Stimulated activated CD8-positive, alpha-beta memory T cell treated with anti-CD3 and anti-CD28 coated beads, Interleukin-15, amount 100 ng/mL, for 4 hours (primary cell): ENCODE measurements at places on chromosomes 16 and 17.

DNA sequence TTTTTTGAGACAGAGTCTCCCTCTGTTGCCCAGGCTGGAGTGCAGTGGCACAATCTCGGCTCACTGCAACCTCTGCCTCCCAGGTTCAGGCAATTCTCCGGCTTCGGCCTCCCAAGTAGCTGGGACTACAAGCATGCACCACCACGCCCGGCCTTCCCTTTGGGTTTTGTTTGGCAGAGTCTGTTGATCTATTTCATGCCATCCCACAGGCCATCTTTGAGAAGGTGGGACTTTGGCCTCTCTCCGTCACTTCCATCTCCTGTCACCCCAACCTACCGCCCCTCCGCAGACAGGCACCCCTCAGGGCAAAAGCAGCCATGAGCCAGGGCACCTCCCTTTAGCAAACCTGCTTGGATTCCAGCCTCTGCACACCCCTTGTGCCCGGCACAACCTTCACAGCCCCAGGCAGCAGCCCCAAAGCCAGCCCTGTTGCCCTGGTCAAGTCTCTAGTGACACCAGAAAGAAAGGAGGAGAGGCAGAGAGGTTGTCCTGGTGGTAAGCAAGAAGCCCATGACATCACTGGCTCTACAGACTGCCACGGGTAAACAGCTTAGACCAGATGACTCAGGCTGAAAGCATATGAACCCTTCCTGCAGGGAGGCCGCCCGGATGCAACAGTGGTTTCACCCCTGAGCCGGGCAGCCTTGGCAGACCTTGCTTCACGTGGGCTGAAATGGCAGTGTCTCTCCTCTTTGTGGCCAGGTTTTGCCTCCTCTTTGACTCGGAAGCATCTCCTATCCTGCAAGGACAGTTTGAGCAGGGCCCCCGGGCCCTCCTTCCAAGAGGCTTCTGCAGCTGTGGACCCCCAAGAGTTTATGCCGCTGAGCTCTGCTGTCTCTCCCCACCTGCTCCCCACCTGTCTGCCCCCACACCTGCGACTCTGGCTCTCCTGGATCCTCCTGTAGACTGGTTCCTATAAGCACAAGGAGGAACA, 8.1 kb upstream of the TIMP2 start:
- no peak for DNase-seq

GRCh38 chr16:78988361-78988969, 612.1 kb downstream of the MAF start:
- no peak for DNase-seq

- DNase-seq, result no peak
Observed at GRCh38 chr17:34368946-34369500, 6.0 kb upstream of the CCL1 start.

- DNase-seq, result no peak
Observed at GRCh38 chr17:41625602-41626001, 1.2 kb upstream of the KRT17 start.

DNA sequence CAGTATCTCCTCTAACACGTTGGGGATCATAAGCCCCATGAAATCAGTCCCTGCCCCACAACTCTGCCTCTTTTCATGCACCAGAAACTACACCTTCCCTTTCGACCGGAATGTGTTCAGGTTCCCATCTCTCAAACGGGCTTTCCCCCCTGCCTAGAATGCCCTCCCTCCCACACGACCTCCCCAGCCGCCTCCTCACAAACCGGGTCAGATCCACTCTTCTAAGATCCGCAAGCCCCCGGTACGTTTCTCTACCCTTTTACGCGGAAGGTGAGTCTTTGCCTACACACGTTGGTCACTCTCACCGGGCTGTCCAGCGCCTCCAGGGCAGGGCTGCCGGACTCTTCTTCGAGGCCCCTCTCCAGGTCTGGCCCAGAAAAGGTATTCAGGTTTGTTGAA, 708 bp downstream of the DHX33 start:
- no peak for DNase-seq

DNA sequence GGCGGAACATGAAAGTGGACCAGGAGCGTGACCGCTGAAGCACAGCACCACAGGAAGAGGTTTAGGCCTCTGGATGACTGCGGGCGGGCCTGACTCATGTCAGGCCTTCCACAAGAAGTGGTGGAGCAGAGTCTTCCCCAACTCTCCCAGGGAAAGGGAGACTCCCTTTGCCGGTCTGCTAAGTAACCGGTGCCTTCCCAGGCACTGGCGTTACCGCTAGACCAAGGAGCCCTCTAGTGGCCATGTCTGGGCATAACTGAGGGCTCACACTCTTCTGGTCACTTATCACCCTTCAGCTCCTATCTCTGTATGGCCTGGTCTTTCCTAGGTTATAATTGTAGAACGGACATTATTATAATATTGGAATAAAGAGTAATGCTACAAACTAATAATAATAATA, 1931.9 kb downstream of the TP53TG3F start:
- DNase-seq, result no peak

GRCh38 chr16:85573696-85574641, 39.2 kb upstream of the GSE1 start:
- no peak for DNase-seq

GRCh38 chr16:80305410-80305809, 235.4 kb upstream of the DYNLRB2 start:
- DNase-seq, result no peak

DNA sequence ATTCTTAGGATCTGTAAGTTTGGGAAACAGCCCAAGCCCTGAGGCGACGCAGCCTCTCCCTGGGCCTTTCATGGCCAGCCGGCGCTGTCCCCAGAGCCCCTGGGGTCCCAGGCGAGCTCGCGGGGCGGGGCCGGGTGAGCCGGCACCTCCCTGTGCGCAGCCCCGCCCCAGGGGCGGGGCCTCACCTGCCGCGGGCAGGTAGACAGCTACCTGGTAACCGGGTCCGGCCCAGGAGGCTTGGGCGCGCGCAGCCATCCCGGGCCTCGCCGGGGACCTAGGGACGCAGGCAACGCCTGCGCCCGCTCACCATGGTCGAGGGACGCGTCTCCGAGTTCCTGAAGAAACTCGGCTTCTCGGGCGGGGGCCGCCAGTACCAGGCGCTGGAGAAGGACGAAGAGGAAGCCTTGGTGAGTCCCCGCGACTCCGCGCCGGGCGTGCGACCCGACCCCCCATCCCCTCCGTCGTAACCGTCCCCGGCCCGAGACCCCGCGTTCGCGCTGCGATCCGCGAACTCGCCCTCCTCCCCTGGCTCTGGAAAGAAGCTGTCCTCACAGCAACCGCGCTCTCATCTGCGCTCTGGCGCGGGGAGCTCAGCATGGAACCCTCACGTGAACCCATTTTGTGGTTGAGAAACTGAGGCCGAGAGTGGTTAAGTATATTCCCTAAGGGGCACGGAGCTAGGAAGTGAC, at the start of gene ATP2C2:
Gene ATP2C2 (plus strand): TSS at position 231 of the 689 bp plus-strand sequence. CDS start 78 bp downstream, at position 309.
- DNase-seq, result no peak

DNA sequence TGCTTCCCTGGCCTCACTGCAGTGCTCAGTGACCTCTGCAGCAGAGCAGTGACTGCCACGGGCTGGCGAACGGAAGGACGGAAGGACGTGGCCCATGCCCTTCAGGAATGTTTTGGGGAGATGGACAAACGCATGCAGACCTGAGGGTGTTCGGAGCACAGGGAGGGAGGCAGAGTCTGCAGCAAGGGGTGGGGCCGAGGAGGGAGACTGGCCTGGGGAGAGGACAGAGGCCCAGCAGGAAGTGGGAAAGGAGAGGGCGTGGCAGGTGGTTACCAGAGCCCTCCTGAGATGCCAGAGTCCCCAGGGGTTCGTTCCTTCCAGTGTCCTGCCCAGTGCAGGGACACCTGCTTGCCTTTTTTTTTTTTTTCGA, 21.9 kb downstream of the ADORA2B start:
- no peak for DNase-seq

GRCh38 chr17:49224198-49224996, 6.2 kb downstream of the PHOSPHO1 start:
- no peak for DNase-seq

DNA sequence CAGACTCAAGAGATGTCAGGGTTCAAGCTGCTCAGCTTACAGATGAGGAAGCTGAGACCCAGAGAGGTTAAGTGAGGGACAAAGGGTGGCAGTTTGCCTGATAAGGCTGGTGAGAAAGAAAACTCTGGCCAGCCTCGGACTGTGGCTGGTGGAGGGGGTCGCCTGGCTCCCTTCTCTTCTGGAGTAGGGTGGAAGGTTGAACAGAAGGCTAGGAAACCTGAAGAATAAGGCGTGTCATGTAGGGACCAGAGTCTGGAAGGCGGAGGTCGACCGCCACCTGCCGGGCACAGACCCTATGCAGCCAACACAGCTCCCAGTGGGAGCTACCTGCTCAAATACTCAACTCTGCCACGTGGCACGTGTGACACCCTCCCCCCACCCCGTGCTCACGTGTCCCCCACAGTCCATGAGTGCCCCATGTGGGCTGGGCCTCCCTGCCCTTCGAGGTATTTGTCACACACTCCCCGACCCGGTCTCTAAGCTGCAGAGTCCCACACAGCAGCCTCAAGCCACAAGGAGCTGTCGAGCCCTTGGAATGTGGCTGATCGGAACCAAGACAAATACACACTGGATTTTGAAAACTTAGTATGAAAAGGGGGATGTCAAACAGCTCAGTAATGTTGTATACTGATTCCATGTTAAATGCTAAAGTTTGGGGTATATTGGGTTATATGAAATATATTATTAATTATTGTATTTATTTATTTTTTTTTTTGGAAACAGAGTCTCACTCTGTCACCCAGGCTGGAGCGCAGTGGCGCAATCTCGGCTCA, 11.8 kb downstream of the HID1 start:
- DNase-seq, result no peak

GRCh38 chr16:4098501-4098900, 17.7 kb downstream of the ADCY9 start:
- DNase-seq, result no peak

DNA sequence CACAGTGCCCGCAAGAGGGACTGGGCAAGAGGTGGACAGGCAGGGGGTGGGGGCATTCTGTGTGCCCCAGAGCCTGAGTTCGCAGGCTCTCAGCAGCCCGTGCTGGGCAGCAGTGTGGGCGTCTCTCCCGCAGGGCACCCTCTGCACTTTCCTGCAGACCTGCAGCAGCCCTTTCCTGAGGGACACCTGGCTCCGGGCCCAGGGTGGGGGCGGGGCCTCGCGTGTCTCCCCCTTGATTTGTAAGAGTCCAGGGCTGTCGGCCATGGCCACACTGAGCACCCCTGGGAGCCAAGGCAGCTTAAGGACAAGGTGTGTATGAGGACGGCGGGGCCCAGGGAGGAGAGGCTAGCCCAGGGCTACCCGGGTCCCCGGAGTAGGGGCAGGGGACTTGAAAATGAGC, 33.4 kb upstream of the SLC38A10 start:
- DNase-seq, result no peak

- DNase-seq, result no peak
Observed at GRCh38 chr16:2881783-2882649, 999 bp upstream of the FLYWCH2 start.

- no peak for DNase-seq
Observed at GRCh38 chr16:86354641-86355513, 155.4 kb upstream of the FOXF1 start.

- no peak for DNase-seq
Observed at GRCh38 chr16:67652578-67653127, 7.4 kb downstream of the ACD start.

GRCh38 chr17:42251115-42251514, 25.1 kb downstream of the STAT5B start:
- DNase-seq, result no peak

DNA sequence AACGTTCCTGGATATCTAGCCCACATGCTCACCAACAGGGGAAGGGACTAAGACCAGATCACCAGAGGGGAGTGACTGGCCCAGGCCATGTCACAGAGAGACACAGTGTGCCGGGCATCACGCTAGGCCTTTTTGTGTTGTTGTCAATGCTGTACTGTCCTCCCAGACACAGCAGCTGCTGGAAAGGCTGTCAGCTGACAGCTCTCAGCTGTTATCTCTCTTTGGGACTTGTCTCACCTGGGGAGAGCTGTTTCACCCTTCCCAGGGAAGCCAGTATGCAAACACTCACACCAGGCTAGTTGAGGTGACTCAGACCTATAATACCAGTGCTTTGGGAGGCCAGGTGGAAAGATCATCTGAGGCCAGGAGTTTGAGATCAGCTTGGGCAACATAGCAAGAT, 19.4 kb downstream of the UNC45B start:
- no peak for DNase-seq

GRCh38 chr16:70680495-70681381, 5.1 kb downstream of the MTSS2 start:
- DNase-seq, result no peak

- DNase-seq, result no peak
Observed at GRCh38 chr17:76200354-76200753, 39.9 kb downstream of the RNF157 start.

DNA sequence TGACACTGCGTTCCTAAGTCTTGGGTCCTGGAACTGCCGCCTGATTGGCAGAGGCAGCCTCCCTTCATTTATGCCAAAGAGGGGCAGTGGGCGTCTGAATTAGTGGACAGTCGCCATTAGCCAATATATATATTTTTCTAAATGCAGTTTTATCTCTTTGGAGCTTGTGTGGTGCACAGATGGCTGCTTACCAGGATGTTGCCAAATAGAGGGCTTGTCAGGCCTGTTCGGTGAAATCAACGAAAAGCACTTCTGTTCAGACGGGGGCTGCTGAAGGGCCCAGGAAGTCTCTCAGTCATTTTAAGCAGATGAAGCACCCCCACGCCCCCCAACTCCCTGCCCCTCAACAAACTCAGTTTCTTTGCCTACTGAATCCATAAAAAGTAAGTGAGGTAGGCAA, 66.0 kb downstream of the RAP1GAP2 start:
- DNase-seq, result no peak
